ENCODE measurements at places on chromosomes 1 and 21.

GRCh38 chr1:187294421-187295201, 465.9 kb downstream of the PLA2G4A start:
- DNase-seq = no peak

DNA sequence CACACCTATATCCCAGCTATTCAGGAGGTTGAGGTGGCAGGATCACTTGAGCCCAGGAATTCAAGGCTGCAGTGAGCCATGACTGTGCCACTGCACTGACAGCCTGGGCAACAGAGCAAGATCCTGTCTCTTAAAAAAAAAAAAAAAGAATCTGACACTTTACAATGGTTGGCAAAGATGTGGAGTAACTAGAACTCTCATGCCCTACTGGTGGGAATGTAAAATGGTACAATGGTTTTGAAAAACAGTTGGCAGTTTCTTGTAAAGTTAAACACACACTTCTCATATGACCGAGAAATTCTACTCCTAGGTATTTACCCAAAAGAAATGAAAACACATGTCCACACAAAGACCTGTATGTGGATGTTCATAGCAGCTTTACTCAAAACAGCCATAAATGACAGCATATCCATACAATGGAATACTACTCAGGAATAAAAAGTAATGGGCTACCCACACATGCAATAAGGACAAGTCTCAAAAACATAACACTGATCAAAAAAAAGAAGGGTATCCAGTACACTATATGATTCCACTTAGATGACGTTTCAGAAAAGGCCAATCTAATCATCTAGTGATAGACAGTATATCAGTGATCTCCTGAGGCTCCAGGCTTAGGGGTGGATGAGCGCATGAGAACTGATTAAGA, 58.1 kb downstream of the HLCS start:
- DNase-seq = no peak

DNA sequence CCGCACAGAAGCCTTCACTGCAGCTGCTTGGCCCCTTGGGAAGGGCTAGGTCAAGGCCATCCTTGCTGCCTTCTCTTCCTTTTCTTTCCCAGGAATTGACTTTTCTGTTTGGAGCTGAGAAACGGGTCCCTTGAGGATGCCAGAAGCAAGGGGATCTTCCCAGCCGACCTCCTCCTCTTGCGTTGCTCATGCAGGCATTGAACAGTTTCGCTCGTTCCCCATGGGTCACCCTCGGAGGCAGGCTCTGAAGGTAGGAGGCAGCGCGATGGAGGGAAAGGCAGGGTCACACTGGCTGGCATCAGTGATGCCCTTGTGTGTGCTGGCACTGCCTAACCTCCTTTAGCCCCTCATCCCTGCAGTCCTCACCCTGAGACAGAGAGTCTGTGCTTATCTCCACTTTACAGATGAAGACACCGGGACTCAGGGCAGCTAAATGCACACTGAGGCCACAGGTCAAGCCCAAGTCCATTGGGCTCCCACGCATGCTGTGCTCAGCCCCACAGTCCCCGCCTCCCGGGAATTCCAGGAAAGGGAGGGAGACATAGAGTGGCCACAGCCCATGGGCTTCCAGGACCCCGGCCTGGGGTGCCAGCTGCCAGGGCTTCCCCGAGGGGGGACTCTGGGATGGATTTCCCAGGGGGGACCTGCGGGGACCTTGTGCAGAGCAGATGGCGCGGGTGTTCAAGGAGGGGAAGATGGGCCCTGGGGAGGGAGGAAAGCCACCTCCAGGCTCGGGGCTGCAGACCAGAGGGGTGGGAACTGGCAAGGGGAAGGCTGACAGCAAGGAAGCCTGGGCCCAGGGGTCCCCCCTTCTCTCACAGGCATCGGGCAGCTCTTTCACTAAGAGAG, 90.2 kb downstream of the SPSB1 start:
- DNase-seq = no peak

- no peak for DNase-seq
Observed at GRCh38 chr1:56411484-56412180, 167.7 kb downstream of the PLPP3 start.

- no peak for DNase-seq
Observed at GRCh38 chr1:240682166-240682858, 70.4 kb upstream of the GREM2 start.

DNA sequence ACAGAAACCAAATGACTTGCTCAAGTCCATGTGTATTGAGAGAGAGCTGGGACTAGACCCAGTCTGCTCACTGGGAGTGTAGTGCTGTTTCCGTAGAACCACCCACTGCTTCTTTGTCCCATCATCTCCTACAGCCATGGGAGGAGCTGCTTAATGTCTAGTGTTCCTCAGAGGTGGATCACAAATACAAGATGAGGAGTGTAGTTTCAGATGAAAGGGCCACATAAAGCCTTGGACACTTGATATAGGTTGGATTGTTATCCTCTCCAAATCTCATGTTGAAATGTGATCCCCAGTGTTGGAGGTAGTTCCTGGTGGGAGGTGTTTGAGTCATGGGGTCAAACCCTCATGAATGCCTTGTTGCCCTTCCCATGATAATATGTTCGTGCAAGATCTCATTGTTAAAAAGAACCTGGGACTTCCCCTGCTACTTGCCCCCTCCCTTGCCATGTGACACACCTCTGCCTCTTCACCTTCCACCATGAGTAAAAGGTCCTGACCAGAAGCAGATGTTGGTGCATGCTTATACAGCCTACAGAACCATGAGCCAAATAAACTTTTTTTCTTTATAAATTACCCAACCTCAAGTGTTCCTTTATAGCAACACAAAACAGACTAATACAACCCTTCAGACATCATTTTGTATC, 127.5 kb upstream of the DNAH14 start:
- no peak for DNase-seq

DNA sequence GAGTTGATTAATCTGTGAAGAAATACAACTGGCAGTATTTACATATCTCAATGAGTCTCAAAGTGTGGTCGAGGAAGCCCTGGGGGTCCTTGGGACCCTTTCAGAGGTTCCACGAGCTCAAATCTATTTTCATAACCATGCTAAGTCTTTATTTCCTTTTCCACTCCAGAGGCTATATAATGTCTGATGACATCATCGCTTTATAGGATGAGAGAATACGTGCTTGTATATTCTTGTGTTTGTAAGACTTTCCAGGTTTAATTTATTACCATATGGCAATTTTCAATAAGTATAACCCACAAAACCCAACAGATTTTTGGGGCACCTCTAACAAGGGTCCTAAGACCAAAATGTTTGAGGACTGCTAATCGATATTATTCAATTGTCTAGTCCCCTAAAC, 1.4 kb upstream of the SLC19A2 start:
- DNase-seq = no peak

DNA sequence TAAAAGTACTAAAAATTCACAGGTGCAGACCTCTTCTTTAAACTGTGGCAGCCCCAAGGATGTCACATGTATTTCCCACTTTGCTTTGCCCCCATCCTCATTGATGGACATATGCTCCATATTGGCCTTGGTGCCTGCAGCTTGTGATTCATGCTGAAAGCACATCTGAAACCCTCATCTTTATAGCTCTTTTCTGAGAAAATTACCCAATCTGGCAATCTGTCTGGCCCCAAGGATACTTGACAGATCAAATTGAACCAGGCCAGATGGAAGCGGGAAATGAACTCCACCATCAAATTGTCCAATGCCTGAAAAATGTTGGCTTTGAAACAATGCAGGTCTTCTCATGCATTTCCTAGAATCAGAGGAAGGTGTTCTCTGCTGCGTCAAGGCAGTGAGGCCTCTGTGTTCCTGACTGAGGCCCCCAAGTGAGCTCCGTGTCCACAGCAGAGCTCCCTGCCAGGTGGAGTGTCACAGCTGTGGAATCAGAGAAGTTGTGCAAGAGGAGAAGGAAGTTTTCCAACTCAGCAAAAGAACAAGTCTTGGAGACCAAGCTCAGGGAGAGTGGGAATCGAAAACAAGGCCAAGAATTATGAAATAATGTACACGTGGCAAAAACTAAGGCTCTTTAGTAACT, 323.7 kb downstream of the PLPP3 start:
- DNase-seq = no peak

GRCh38 chr1:12088607-12089006, 25.5 kb downstream of the TNFRSF8 start:
- DNase-seq = no peak

DNA sequence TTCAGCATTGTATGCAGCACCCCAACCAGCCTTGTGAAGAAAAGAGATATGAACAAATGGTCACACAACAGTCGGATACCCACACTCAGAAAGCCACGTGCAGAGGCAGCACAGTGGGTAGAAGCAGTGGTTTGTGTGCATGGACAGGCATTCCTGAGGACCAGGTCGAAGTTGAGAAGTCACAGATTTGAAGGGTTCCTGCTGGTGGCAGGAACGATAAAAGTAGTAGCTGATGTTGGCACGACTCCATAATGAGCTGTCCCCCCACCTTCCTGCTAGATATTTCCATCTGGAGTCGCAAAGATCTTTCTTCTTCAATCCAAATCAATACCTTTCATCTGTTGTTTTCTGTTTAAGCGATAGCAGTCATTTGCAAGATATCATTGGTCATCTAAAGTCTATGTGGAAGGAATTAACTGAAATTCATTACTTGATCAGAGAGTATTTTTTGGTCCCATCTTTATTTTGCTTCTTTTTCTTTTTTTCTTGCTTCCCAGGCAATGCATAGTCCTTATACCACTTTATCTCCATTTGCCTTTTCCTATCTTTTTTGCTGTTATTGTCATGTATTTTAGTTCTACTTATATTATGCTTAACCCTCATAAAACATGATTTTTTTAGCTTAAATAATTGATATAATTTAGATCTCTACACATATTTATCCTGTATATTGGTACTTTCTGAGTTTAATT, 176.4 kb downstream of the DHRS3 start:
- DNase-seq = no peak

DNA sequence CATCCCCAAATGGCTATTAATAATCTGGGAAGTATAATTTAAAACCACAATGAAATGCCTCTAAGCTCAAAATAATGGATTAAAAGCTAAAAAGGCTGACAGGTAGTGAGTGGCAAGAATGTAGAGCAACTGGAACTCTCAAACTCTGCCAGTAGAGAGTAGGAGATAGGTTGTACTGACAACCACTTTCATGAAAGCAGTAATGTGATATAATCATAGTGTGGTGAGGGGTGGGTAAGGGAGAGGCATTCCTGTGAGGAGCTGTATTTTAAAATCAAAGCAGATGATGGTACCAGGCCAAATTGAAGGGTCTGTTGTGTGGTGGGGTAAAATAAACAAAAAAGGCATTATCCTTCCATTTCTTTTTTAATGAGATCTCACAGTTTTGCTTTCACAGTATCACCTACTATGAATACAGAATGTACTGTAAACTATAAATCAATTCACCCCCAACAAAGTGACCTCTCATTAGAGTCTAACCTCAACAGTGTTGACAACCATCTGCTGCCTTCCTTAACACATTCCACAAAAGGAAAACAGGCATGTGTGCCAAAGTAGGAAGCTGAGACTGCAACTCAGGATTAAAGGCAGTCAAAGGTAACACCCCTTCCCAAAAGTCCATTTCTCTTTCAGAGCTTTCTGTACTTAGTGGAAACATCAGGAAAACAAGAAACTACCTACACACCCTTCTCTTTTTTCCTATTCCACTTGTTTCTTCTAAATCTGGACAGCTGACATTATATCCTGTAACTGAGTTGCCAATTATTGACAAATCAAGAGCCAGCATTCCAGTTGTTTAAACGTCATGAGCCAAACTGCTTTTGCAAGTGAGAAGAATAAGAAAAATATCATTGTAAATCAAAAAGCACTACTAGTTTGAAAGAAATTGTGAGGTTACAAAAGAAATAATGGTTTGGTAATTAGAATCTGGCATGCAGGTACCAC, 130.8 kb downstream of the FAF1 start:
- no peak for DNase-seq

GRCh38 chr1:22163564-22163963, 20.7 kb upstream of the WNT4 start:
- DNase-seq = no peak

- no peak for DNase-seq
Observed at GRCh38 chr1:151054971-151055547, 4.4 kb downstream of the CDC42SE1 start.

- DNase-seq = no peak
Observed at GRCh38 chr21:26847921-26848320, 2.7 kb upstream of the ADAMTS1 start.

GRCh38 chr1:144551107-144551542, 41.6 kb upstream of the PPIAL4F start:
- DNase-seq = no peak

GRCh38 chr1:77627978-77628570, 54.4 kb downstream of the ZZZ3 start:
- DNase-seq = no peak

GRCh38 chr1:10510520-10511493, 36.1 kb downstream of the PEX14 start:
- no peak for DNase-seq

- no peak for DNase-seq
Observed at GRCh38 chr1:111565968-111566367, 53.6 kb upstream of the RAP1A start.

GRCh38 chr1:211037095-211037494, 96.9 kb downstream of the KCNH1 start:
- peak; percentile 34 for DNase-seq

DNA sequence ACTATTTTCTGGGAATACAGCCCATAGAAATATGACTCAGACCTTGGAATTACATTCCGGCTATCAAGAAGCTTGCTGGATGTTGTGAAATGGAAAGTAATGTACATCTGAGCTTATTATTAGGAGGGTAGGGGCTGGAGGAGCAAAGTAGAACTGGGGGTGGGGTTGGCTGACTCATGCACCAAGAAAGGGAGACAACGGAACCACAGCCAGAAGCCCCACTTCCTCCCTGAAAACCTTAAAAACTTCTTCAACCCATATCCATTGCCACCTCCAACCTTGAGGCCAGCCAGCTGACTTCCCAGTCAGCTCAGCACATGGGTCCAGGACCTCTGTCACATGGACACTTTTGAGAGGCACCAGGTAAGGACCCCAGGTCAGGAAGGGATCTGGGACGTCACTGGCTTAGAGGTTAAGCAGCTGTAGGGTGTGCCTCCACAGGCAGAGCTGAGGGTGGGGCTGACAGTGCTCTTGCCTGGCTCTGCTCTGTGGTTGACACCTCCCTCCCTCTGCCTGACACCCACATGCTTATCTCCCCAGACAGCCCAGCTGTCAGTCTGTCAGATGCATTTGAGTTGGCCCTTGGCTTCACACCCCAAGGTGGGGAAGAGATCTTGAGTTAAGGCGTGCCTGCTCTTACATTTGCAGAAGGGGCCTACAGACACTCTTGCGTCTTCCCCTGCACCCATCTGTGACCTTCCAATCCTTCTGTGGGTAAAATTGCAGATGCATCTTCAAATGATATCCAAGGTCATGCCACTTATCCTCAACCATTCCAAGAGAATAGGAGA, 5.7 kb upstream of the ZNF683 start:
- no peak for DNase-seq

GRCh38 chr1:28815533-28816185, 3.7 kb downstream of the OPRD1 start:
- DNase-seq = no peak

DNA sequence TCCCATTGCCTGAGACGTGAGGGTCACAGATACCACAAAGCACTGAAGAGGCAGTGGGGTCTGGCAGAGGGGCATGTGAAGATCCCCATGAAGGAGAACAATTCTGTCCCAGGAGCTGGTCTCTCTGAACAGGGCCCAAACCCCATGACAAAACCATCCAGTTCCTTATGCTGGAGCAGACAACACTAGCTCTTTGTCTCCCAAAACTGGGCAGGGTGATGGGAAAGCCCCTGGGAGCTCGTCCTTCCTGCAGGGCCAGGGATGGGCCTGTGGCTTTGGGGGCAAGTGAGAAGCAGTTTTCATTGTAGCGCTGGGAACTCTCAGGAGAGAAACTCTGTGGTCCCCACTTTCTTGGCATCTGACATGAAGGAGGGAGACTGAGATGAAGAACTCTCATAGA, 8.8 kb downstream of the ETV3L start:
- DNase-seq = no peak

GRCh38 chr1:152007047-152007446, 13.4 kb upstream of the S100A10 start:
- DNase-seq = no peak

Data from 8988T (cell line).